ENCODE measurements at places on chromosomes 5 and 9. TPM values are rescaled to one million over a fixed set of nuclear protein-coding genes. Genes with fewer than 3 reads are reported as not detected.

The EIF4E1B gene
- total RNA-seq = not detected

The PCDHGB7 gene
- total RNA-seq = 20.2 TPM

The ABCA1 gene
- 62.4 TPM for total RNA-seq

The PCSK1 gene
- total RNA-seq = 0.36 TPM

The TMEM267 gene
- total RNA-seq = 19.0 TPM

The CYLC2 gene
- total RNA-seq = not detected

The CFAP77 gene
- not detected for total RNA-seq

The PFN3 gene
- not detected for total RNA-seq
